ENCODE measurements at places on chromosomes 3 and 15. TPM values are rescaled to one million over a fixed set of nuclear protein-coding genes. Genes with fewer than 3 reads are reported as not detected.

C3orf22 gene
- not detected for total RNA-seq

ITIH3 gene
- 0.11 TPM for total RNA-seq

CLDN18 gene
- under 0.01 TPM for total RNA-seq

PLCH1 gene
- total RNA-seq: not detected

CYP1A2 gene
- not detected for total RNA-seq

CRYGS gene
- total RNA-seq: 1.6 TPM

DGKG gene
- total RNA-seq: 7.0 TPM

TMCO5A gene
- total RNA-seq: not detected

NANOGP8 gene
- 0.91 TPM for total RNA-seq

OR5K3 gene
- total RNA-seq: not detected

LPP gene
- 95.1 TPM for total RNA-seq

ZPLD1 gene
- 0.26 TPM for total RNA-seq

All from articular chondrocyte of knee joint (primary cell).